ENCODE measurements at places on chromosomes 6 and 20.
A peak's percentile ranks its signal among the peaks of the same experiment; 100 is the strongest.

GRCh38 chr6:56649782-56650181 is 7.1 kb upstream of the DST start:
- no peak for DNase-seq

- no peak for DNase-seq
Measured at GRCh38 chr6:158856261-158856660, 37.1 kb upstream of the EZR start.

DNA sequence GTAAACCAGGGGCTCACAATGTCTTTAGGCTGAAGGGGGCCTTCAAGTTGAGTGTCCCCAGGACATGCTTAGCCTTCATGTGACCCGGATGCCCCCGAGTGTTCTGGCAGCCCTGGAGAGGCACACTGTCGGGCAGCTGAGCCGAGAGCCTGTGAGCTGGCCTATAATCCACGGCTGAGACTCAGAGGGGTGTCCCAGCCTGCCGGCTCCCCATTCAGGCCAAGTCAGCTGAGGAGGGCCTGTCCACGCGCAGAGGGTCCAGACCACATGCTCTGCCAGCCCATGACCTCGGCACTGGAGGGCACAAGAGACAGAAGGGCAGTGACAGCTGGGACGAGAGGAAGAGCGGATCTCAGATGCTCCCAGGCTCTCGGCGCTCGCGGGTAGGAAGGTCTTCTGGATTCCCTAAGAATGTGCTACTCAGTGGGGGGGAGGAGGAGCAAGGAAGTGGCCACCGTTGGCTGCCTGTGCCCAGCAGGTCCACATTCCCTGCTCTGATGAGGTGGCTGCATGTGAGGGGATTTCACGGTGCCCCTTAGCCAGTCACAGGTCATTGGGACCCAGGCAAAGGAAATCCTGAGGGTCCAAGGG is 224.7 kb downstream of the NRN1 start:
- peak; percentile 38 for DNase-seq

GRCh38 chr6:139355777-139356445 is 18.5 kb downstream of the CITED2 start:
- no peak for DNase-seq

GRCh38 chr6:169827290-169827717 is 75.9 kb downstream of the ERMARD start:
- DNase-seq: no peak

DNA sequence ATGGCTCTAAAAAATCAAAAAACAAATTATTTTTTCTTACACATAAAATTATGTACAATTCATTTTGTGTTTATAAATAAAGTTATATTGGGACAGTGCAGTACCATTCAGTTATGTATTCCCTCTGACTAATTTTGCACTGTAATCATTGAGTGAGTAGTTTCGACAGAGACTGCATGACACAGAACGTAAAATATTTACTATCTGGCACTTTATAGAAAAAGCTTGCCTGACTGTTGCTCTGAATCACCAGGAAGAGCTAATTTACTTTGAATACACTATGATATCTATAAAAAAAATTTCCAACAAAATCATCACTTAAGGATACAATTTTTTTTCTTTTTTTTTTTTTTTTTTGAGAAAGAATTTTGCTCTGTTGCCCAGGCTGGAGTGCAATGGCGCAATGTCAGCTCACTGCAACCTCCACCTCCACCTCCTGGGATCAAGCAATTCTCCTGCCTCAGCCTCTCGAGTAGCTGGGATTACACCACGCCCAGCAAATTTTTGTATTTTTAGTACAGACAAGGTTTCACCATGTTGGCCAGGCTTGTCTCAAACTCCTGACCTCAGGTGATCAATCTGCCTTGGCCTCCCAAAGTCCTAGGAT is 11.0 kb upstream of the KHDC1L start:
- DNase-seq: no peak

DNA sequence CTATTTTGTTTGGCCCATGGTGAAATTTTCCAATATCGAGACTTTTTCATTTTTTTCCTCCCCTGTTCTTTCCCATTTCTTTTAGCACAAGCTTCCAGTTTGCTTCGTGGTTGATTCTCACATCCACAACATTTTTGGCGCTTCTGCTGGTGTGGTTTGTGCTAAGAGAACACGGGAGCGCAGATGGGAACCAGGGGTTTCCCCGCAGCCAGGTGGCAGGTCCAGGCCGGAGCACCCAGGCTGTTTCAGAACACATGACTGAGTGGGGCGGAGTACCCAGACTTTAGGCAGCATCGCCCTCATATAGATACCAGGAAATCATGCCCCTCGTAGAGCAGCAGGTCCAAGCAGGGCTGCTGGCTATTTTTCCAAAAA is 58.0 kb downstream of the SYTL3 start:
- DNase-seq: peak; percentile 30

DNA sequence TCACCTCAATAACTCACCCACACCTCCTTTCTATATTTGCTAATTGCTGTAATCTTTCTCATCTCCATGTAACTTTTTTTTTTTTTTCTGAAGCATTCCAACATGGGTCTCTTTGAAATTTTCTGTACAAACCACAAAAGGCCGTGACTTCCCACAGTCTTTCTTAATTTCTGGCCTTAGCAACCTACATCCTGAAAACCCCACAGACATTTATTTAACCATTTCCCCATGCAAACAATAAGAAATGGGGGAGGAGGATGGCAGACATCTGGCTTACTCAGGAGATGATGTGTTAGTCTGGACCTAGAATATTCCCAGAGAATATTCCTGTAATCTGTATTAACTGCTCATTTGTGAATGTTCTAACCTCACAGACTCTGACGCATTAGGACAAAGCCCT is 57.6 kb downstream of the MEP1A start:
- DNase-seq: no peak

- no peak for DNase-seq
Measured at GRCh38 chr6:90530882-90531281, 56.0 kb downstream of the MAP3K7 start.

GRCh38 chr6:131645846-131646245 is 8.7 kb downstream of the ENPP3 start:
- DNase-seq: no peak

GRCh38 chr6:1233924-1234323 is 78.0 kb upstream of the FOXQ1 start:
- no peak for DNase-seq

DNA sequence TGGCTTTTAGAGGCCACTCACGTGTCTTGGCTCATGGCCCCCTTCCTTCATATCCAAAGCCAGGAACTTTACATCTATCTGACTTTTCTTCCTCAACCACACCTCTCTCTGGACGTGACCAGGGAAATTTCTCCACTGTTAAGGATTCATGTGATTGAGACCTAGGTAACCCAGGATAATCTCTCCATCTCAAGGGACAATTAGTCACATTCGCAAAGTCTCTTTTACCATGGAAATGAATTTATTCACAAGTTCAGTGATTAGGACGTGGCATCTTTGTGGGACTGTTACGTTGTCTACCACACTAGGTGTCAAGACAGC is 227.5 kb upstream of the RAB32 start:
- DNase-seq: no peak

DNA sequence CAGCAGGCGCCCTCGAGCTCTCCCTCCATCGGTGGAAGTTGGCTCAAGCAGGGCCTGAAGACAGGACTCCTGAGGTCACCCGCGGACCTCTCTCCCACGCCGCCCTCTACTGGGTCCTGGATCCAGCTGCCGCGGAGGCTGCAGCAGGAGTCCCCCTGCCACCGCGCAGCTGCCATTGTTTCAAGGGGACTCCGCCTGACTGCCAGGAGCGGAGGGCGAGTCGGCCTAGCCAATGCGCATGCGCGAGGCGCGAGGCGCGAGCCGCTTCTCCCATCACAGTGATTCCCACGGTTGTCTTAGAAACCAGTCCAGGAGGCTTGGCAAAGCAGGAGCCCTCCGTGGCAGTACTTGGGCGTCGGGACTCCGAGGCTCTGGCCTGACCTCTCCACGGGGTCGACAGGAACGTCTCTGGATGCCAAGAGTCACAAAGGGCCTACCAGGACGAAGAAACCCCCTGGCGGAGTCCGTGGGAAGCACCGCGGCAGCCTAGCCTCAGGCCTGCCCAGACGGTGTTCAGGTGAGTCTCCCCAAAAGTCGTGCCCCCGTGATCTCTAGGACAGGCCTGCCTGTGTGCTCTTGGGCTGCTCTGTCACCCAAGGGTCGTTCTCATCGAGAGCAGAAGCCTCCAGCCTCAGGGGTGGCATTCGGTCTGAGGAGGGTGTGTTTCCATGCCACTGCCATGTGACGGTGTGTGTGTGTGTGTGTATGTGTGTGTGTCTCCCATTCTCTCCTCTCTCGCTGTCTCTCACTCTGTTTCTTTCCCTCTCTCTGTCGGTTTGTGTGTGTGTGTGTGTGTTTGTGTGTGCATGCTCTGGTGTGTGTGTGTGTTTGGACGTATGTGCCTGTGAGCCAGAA is 290.6 kb upstream of the ZNF337 start:
- peak; percentile 77 for DNase-seq

DNA sequence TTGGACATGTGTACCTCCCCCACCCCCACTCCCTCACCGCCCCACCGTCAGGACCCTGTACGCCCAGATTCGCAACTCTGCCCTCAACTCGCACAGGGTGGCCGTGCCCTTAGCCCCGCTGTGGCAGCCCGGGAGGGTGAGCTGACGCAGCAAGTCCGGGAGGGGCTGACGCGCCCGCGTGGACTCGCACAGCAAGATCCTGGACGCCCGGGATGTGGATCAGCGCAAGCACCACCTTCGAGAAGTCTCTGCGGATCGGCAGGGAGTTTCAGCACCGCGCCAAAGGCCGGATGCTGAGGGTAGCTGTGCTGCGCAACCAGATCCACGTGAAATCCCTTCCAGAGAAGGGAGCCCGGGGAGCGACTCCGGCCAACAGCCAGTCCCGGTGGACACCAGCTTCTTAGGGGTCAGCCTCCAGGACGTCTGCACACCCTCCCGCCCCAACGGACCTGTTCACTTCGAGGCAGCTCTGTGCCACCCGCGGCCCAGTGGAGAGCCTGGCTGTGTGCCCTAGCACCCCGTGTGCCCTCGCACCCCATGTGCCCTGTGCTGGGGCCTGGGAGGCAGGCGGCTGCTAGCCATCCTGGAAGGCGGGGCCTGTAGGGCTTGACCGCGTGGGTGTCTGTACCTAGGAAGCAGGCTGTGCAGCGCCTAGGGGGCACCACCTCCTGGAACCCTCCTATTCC is 6.7 kb upstream of the GJA10 start:
- no peak for DNase-seq

DNA sequence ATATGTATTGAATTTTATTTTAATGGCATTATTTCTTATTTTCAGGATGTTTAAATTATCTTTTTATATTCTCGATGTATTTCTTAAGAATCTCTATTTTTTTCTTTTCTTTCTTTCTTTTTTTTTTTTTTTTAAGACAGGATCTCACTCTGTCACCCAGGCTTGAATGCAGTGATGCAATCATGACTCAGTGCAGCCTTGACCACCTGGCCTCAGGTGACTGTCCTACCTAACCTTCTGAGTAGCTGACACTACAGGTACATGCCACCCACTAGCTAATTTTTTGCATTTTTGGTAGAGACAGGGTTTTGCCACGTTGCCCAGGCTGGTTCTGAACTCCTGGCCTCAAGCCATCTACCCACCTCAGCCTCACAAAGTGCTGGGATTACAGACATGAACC is 143.8 kb upstream of the LAMA2 start:
- no peak for DNase-seq

GRCh38 chr20:54043076-54043967 is 27.1 kb downstream of the BCAS1 start:
- DNase-seq: no peak

Data from tongue (tissue), 3 donors.